ENCODE measurements at places on chromosomes 12 and 14.
A peak's percentile ranks its signal among the peaks of the same experiment; 100 is the strongest.

- DNase-seq: no peak
These were observed 16.1 kb upstream of the ATF1 start for GRCh38 chr12:50747817-50748216.

- no peak for DNase-seq
These were observed 9.8 kb downstream of the DAD1 start for GRCh38 chr14:22579236-22579635.

DNA sequence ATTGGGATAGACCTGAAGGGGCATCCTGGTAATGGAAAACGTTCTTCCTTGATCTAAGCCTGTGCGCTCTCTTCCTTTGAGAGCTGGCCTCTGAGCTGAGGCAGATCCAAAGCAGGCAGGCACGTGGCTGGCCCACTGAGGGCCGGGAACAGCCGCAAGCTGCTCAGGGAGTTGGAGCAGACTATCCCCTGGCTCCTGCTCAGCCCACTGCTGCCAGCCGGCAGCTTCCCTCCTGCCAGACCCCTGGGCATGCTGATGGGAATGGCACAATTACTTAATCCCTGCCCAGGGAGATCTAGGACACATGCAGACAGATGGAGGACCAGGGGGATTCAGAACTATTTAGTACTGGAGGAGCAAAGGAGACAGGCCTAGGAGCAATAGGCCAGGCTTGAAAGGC is 14.4 kb downstream of the NEUROD4 start:
- no peak for DNase-seq

GRCh38 chr14:99755068-99755405 is 38.2 kb upstream of the EML1 start:
- no peak for DNase-seq

GRCh38 chr14:37903343-37904191 is 304.1 kb upstream of the SSTR1 start:
- peak; percentile 64 for DNase-seq

DNA sequence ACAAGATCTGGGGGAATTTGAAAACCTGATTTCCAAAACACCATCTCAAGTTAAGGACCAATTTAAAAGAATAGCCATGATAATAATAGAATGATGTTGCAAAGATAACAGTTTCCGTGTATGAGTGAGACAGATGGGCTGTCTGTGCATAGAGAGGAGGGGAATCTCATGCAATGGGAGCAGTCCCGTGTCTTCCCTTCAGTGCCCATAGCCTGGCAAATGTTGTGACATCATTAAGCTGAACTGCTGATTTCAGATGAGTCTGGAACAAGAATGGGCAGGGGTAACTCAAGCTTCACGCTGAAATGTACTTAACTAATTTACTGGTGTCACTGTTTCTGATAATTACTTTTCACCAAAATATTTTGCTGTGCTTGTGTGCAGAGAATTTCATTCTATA is 454.0 kb downstream of the FOXG1 start:
- DNase-seq: peak; percentile 79

DNA sequence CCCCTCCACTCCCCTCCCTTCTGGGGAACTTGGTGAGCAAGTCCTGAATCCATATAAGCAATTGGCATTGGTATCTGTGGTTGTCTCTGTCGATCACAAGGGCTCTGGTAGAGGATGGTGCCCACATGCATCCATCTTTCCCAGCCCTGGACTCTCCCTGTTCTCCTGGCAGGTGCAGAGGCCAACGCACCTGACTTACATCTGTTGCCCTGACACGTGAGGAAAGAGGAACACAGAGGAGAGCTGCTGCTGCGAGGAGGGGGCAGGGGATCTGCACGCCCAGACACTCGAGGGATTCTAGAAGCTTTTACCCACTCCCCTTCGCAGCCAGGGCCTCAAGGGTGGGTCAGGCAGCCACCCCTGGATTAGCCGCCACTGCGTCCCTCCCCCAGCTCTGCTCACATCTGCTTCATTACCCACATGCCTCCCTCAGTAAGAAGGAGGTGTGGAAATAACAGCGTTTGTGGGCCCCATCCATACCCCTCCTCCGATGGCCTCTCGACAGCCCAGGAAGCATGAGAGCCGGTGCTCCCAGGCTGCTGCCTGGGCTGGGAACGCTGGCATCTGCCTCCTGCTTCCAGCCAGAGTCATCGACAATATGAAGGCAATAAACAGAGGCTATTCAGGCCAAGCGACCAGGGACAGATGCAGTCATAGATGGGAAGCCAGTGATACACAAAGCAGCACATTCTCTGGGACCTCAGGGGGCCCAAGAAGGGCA is 56.5 kb downstream of the KDM2B start:
- no peak for DNase-seq

- no peak for DNase-seq
These were observed 87.9 kb upstream of the FLRT2 start for GRCh38 chr14:85441909-85442643.

- DNase-seq: no peak
These were observed at the start of gene LRCOL1 for GRCh38 chr12:132610051-132610759. Gene LRCOL1 (minus strand): TSS chr12:132610582. CDS start chr12:132606251, 4,331 bp downstream.

- no peak for DNase-seq
These were observed 657.5 kb upstream of the TBX3 start for GRCh38 chr12:115341442-115341841.

DNA sequence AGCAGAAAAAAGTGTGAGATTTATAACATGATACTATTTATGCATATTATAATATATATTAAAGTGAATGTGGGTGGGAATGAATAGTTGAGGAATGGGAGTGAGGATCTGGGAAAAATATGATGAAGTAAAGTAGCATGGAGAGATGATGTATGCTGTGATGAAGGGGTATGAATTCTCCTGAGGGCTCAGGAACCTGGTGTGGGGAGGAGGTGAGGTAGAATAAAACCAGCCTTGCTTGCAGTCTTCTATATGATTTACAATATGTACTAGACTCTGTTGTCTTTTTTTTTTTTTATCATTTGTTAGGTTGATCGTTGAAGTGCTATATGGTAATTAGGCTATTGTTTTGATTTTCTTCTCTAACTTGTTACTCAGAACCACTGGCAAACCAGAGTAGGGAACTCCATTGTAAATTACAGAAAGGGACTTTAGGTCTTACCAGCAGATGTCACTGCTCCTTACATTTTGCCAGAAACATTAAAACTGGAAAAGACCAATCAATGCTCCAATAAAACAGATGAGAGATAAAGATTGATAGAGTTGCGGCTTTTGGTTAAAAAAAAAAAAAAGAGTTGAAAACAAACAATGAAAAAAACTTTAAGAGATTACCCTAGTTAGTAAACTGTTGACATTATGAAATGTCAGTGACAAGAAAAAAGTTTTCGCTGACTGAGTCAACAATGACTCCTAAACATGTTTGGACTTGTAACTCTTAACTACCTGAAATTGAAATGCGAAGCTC is 39.9 kb downstream of the ATL1 start:
- DNase-seq: peak; percentile 19

DNA sequence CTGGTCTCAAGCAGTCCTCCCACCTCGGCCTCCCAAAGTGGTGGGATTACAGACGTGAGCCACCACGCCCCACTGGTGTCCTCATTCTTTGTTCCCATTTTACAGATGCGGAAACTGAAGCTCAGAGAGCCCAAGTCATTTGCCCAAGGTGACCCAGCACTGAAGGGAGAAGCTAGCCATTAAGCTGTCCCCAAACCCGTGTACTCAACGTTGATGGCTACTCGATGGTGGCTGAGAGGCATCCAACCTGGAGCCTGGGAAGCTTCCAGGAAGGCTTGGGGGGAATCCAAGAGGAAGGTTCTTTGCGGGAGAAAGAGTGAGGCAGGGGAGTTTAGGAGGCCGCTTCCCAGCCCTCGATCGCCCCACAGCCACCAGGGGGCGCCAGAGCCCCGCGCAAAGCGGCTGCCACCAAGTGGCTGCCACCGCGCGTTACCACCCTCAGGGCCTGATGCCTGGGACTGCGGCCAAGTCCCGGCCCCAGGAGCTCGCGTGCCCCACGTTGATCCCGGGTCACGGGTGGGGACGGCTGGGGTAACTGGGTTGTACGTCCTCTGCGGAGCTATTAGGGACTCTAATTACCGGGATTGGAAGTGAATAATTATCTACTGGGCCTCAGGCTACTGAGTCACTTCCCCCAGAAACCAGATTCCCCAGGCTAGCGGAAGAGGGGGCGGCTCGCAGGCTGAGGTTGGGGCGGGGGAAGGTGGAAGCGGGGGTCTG is 8.8 kb upstream of the SH2B3 start:
- DNase-seq: peak; percentile 81

GRCh38 chr14:99656171-99656570 is 11.2 kb downstream of the HHIPL1 start:
- DNase-seq: no peak

- DNase-seq: no peak
These were observed 2.7 kb downstream of the SPRYD3 start for GRCh38 chr12:53076461-53076860.

DNA sequence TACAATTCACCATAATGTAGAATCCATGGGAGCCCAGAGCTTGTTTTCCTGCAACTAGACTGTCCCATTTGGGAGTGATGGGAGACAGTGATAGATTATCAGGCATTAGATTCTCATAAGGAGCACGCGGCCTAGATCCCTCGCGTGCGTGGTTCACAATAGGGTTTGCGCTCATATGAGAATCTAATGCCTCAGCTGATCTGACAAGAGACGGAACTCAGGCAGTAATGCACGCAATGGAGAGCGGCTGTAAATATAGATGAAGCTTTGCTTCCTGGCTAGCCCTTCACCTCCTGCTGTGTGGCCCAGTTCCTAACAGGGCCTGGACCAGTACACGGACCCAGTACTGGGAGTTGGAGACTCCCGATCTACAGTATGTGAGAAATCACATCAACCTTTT is 126.7 kb downstream of the FBXL14 start:
- no peak for DNase-seq

DNA sequence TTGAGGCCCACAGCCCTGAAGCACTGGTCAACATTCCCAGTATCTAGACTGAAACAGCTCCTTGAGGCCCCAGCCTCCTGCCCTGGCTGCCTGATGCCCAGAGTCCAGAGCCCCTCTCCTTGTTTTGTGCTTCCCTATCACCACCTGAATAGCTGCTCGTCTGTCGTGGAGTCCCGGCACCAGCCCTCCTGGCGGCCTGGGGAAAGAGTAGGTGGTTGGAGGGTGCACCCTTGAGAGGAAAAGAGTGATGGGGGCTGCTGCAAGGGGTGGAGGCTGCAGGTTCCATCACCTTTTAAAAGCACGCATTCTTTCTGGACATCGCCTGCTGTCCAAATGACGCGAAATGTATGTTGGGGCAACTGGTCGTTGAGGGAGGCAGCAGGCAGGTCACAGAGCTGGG is 3.2 kb downstream of the RABGGTA start:
- DNase-seq: no peak

GRCh38 chr12:105205322-105206048 is 30.5 kb downstream of the APPL2 start:
- no peak for DNase-seq

DNA sequence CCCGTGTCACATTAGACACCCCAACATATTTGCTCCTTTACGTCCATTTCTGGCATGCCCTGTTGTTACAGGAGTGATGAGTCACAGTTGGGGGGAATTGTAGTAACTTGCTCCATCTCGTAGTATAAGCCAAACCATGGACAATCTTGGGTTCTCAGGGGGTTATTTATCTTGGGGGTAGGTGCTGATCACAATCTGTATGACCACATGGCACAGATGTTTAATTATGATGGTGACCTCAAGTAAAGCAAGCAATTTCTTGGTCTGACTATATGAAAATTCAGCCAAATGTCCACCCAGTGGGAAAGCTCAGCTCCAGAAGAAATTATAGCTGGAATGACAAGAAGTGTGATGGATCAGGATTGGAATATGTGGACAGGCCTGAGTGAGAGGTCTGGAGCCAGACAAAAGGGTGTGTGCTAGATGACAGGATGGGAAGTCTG is 32.1 kb upstream of the STON2 start:
- DNase-seq: no peak

DNA sequence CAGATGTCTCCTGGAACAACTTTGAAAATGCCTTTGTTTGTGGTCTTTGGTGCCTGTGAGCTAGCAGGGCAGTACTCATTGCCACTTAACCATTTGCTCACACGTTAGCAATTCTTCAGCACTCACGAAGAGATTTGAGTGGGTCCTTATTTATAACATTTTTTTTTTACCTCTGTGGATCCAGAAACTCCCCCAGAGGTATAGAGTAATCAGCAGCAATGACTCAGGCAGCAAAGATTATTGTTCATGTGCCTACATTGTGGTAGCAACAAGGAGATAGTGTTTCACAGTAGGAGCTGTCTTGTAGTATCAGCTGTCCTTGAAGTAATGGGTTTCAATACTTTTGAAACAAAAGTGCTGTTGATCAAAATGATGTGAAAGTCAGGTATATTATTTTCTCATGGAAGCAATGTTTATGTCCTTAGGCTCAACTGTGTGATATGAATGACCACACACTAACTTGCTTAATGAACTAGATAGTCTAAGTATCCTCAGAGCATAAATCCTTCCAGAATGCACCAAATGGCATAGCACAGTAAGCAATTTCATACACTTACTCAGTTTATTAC is 304.1 kb downstream of the EGLN3 start:
- DNase-seq: no peak

GRCh38 chr12:60693019-60693626 is 1097.3 kb downstream of the SLC16A7 start:
- DNase-seq: no peak

- DNase-seq: peak; percentile 66
These were observed at the start of gene SLC7A8 for GRCh38 chr14:23183479-23183878. Gene SLC7A8 (minus strand): TSS chr14:23183660. CDS start chr14:23182914, 746 bp downstream.

GRCh38 chr12:6765634-6766581 is at the start of gene PTMS:
Gene PTMS (plus strand): TSS chr12:6766363. CDS start chr12:6766706, 343 bp downstream.
- peak; percentile 97 for DNase-seq

- no peak for DNase-seq
These were observed 199.8 kb downstream of the RBM19 start for GRCh38 chr12:113766131-113766878.

GRCh38 chr14:67490196-67490595 is 1.7 kb upstream of the TMEM229B start:
- no peak for DNase-seq

- no peak for DNase-seq
These were observed 108.7 kb upstream of the MIS18BP1 start for GRCh38 chr14:45361727-45362126.

DNA sequence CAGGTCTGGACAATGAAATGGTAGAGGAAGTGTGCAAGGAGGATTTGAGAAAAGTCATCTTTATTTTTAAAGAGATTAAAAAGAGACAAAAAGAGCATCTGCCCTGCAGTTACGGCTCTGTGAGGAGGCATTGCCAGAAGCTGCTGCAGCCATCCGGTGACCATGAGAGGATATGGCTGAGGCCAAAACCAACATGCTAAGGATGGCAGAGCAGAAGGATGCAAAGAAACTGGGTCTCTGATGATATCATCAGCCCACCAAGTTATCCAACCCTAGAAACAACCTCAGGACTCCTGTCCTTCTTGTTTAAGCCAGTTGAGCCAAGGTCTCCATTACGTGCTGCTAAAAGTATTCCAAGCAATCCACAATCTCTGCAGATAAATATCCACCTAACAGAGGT is 48.0 kb upstream of the CCND2 start:
- no peak for DNase-seq

DNA sequence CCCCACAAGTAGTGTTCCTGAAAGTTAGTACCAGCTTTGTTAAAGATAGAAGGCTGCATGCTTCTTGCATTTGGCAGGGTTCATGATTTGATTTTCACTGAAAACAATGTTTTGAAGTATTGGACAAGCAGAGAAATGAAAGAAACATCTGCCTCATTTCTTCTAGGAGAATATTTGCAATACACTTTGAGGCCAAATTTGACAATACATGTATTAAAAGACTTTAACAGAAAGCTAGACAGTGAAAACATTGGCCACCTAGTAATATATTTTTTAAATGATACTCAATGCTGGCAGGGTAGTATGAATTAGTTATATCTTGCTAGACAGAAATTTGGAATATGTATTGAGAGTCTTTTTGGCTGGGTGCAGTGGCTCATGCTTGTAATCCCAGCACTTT is 68.5 kb downstream of the GCH1 start:
- DNase-seq: no peak
